CD4-positive, alpha-beta T cell treated with Interleukin-6 at 100 ng/mL for 8 hours (primary cell): ENCODE measurements at places on chromosomes 2 and 18.

GRCh38 chr2:215915441-215915840 is 97.9 kb downstream of the MREG start:
- no peak for DNase-seq

DNA sequence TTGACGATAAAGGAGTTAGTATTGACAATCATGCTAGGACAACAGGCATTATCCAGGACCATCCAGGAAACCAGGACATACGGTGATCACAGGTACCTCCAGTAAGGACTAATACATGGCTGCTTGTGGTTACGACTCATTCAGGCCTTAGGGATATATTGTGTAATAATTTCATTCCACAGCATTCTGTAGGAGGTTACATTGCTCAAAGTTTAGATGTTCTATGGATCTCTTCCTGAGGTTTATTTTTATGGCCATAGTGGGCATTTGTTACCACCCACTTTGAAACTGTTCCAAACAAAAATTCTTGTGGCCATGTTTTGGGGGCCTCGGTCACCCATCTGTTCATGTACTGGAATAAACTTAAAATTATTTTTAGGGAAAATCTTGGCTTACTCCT is 431.6 kb downstream of the METTL4 start:
- no peak for DNase-seq

GRCh38 chr2:225600444-225600843 is 200.9 kb downstream of the NYAP2 start:
- no peak for DNase-seq

DNA sequence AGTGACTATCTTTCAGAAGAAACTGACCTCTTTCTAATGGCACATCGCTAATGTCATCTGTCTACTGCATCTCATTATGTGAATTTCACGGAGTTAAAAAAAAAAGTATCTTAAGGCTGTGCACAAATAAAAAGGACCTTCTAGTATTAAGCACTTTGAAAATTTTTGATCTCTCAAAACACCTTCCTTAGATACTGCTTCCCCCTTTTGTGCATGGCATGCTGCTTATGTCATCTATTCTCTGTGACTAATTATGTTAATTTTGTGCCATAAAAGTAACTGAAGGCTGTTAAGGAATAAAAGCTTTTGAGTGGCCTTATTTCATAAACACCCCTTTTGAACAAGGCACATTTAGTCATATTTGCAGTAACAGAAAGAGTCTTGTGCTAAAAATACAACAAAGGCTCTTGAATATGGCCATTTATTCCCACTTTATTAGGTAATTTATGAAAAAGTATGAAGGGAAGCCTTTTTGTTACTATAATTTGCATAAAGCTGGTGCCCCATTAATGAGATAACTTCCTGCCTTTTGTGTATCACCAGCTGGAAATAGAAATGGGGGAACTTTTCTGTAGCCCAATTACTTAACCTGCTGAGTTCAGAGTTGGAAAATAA is 1412.0 kb upstream of the ZEB2 start:
- no peak for DNase-seq

DNA sequence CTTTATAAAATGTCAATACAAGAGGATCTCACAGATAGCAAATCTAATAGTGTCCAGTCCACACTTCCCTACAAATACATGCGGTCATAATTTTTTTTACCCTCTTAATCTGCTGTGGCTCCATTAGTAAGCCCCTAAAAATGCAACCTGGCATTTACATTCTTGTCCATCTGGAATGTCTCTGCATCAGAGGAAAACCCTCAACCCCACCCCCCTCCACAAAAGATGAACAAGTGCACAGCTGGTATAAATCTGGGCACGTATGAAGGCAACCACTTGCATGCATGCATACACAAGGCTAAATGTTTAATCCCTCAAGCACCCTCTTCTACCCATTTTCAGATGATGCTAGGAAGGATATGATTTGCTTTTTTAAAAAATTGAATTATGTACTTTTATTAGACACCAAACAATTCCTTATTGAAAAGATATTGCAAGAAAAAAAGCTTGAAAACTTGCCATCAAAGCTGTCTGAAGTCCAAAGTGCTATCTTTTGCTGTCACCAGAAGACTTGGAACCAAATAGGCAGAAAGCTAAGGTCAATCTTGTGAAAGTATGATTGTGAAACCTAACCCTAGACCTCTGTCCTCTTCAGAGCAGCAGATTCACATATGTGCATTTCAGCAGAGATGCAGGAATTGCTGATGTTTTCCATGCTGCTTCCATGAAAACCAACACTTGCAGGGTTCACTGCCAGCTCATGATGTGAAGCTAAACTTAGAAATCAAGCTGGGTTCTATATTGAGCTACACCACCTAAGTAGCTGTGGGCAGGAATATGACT is 39.0 kb downstream of the IRS1 start:
- no peak for DNase-seq
